Stromal cell of bone marrow (primary cell): ENCODE measurements at places on chromosomes 16 and 17.

DNA sequence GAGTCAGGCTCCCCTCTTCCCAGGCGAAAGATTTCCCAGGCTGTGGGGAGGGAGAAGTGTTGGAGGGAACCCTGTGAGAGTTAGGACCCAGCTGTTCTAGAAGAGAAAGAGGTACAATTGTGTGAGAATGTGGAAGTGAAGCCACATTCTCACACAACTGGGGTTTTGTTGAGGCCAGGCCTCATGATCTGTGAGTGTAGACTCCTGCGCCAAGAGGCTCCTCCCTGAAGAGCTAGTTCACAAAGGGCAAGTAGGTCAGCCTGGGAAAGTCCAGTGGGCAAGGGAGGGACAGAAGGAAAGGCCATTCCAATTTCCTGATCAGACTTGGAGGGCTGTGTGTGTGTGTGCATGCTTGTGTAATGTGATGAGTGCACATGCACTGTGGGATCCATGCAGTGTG lies 15.2 kb downstream of the CD300LF start:
- DNase-seq: no peak

DNA sequence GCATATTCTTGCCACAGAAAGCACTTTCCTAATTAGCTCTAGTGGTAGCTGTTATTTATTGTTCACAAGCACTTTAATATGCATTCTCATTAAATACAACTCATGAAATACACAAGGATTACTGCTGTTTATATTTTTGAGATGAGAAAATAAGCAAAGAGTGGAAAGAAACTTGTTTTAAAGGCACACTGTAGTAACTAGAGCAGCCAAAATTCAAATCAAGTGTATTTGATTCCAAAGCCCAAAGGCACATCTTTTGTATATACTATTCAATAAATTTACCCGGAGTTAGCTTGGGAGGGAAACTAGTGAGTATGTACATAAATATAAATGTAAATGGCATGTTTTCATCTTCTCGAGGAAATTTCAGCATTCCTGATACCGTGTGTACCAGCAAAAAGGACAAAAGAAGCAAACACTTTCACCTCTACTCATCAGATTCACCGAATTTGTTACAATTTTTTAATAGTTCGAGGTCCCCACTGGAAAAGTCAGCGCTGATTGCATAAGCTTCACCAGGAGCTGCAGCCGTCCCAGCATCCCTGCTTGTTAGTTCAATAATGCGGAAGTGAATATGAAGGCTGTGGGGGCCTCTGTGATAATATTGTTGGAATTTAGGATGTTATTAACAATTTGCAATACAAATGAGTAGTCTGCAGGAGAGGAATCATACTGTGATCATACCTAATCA lies 371.6 kb upstream of the MON1B start:
- no peak for DNase-seq

GRCh38 chr16:62870554-62870953 lies 834.3 kb upstream of the CDH8 start:
- no peak for DNase-seq

GRCh38 chr17:18184143-18185031 lies 759 bp downstream of the ALKBH5 start:
- no peak for DNase-seq
